Dermis blood vessel endothelial cell (primary cell): ENCODE measurements at places on chromosomes 2 and 18. TPM values are rescaled to one million over a fixed set of nuclear protein-coding genes. Genes with fewer than 3 reads are reported as not detected.

GRCh38 chr18:52045946-52046675, 293.9 kb upstream of the DCC start:
- no peak for DNase-seq

DNA sequence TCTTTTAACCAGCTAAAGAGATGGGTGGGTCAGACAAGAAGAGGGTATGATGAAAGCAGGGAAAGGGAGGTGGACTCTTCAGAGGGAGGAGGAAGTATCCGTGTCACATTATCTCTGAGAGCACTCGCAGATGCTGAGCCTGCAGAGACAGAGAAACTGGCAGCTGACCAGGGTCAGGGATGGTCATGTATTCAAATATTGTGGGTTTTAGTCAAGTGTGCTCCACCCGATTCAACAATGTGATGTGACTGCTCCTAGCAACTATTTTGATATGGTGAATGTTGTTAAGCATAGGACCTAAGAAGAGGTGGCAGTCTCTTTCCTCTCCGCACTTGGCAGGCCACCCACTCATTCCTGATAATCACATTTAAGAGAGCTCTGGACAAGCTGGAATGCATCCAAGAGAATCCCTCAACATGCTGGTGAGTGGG, 1.3 kb upstream of the CLIP4 start:
- no peak for DNase-seq

GRCh38 chr2:16005816-16006536, 65.6 kb downstream of the MYCN start:
- DNase-seq, result no peak

GRCh38 chr2:96195410-96196066, 13.1 kb downstream of the STARD7 start:
- no peak for DNase-seq

- DNase-seq, result no peak
Observed at GRCh38 chr2:26691161-26691560, 1.4 kb upstream of the KCNK3 start.

- peak; percentile 89 for DNase-seq
Observed at GRCh38 chr2:237092920-237093781, 7.5 kb downstream of the COPS8 start.

GRCh38 chr2:78967294-78967693, 58.2 kb upstream of the REG3G start:
- no peak for DNase-seq

- no peak for DNase-seq
Observed at GRCh38 chr2:232937278-232937906, 67.3 kb downstream of the SNORC start.

DNA sequence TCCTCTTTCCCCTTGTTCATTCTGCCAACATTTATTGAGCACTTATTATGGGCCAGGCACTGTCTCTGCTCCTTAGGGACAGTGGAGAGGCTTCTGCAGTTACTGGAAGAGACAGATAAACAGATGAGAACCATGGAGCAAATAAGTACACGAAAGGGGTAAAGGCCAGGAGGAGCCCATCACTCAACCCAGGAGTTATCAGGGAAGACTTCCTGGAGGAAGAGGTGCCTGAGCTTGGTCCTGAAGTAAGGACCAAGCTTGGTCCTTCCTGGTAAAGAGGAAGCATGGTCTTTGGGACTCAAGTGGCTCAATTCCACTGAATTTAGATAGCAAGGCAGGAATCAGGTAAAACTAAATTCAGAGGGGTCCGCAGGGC, 1.7 kb downstream of the ACTG2 start:
- DNase-seq, result no peak

GRCh38 chr2:8138923-8139667, 542.8 kb upstream of the ID2 start:
- DNase-seq, result no peak

Gene AP1S3
- 1.2 and 4.4 TPM in 2 replicates for total RNA-seq

Gene CAPN14
- total RNA-seq, result 0.05 TPM in 1 of 2 replicates, not detected in the other

Gene CDH19
- total RNA-seq, result not detected in 2 replicates

Gene NOL4
- not detected in 2 replicates for total RNA-seq

Gene ILKAP
- 17.7 and 18.7 TPM in 2 replicates for total RNA-seq

Gene PLGLB2
- total RNA-seq, result 0.65 and 1.7 TPM in 2 replicates

Gene GCKR
- 0.05 and 0.85 TPM in 2 replicates for total RNA-seq

Gene MAL
- 0.88 and 4.8 TPM in 2 replicates for total RNA-seq

Gene DSG1
- not detected in 2 replicates for total RNA-seq

Gene RNASEH1
- 23.5 and 30.9 TPM in 2 replicates for total RNA-seq

Gene PIKFYVE
- total RNA-seq, result 33.2 and 36.3 TPM in 2 replicates
